A549 (cell line): ENCODE measurements at places on chromosomes 7 and 10.

DNA sequence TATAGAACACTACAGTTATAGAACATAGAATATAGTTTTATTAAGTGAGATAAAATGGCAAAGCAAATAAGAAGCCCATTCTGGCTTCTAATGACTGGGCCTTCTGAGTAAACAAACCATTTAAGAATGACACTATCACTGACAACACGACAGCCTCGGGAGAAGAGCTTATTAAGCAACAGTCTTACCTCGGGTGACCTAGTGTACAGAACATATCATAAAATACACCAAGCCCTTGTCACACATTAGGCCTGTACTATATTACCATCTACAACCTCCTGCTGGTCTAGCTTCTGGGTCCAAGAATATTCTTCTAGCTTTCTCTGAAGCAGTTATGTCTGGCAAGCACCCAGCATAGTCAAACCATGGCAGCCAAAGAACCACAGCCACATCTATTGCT lies 32.0 kb downstream of the CCDC186 start:
- no peak for DNase-seq

DNA sequence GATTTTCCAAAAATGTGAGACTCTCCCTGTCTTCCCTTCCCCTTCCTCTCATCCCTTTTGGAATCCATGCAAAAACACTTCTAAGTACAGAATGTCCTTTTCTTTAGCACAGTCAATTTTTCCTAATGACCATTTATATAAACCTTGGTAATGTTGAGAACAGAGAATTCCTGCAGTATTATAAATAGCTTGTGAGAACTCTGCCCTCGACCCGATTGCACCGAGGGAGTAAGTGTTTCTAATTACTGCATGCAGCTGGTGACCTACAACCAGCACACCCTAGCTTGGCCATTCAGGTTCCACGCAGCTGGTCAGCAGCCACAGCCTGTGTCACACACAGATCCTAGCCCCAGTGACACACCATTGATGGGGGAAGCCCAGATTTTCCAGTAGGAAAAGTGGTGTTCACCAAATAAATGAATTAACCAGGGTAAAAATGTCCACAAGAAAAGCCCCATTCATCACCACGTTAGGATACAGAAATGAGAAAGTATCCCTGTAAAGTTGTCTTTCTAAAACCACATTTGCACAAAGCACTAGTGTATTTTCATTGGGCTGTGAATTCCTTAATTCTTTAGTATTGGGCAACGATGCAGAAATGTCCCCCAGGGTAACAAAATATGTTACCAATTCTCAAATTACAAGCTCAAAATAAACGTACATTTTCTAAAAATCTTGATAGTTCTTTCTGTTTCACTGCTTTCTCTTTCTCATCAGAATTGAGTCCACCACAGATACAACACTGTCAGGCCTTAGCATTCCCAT lies 499.0 kb upstream of the KLF6 start:
- no peak for DNase-seq

- DNase-seq = no peak
These were observed 61.7 kb upstream of the PPP2R2D start for GRCh38 chr10:131838966-131839742.

DNA sequence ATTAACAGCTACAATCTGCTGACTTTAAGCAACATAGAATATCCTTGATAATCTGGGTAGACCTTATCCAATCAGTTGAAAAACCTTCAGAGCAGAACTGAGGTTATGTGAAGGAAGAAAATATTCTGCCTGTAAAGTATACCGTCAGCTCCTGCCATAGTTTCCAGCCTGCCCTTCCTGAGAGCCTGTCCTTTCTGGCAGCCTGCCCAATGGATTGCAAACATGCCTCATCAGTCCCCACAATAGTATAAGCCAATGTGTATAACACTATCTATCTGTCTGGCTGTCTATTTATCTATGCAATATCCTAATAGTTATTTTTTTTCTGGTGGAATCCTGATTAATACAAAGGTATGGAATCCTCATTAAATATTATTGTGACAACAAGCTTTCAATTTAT lies 489.2 kb upstream of the KCND2 start:
- DNase-seq = no peak

DNA sequence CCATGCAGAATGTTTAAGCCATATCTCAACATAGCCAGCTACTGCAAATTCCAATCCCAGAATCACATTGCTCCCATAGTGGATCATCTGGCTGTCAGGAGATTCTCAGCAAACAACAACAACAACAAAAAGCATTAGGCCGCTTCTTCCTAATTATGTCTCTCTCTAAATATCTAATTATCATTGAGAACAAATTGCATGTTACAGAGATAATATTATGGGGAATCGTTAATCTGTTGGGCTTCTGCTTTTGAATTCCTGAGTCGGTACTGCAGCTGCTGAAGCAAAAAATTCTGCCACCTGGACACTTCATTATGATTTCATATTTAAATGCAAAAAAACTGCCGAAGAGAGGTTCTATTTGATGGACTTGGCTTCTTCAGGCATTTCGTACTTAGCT lies 388.7 kb downstream of the GFRA1 start:
- no peak for DNase-seq

DNA sequence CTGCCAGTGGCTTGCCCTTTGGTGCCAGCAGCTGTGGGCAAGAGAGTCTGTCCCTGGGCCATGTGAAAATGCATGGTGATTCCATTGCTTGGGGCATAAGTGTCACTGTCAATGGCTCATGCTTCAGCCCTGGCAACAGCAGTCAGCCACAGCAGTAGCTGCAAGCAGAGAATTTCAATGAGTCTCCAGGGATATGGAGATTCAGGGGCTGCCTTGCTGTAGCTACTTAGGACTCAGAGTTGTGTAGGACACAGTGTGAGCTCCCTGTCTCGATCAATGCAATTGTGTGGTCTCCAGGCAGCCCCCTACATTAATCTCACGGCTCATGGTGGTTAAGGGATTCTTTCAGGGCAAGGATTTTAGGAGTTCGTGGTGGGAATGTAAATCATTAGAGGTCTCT lies 126.3 kb upstream of the STARD3NL start:
- DNase-seq = no peak

- no peak for DNase-seq
These were observed 18.9 kb downstream of the EPHB4 start for GRCh38 chr7:100808354-100808875.

- DNase-seq = no peak
These were observed 75.9 kb downstream of the SHOC2 start for GRCh38 chr10:110995301-110995700.

DNA sequence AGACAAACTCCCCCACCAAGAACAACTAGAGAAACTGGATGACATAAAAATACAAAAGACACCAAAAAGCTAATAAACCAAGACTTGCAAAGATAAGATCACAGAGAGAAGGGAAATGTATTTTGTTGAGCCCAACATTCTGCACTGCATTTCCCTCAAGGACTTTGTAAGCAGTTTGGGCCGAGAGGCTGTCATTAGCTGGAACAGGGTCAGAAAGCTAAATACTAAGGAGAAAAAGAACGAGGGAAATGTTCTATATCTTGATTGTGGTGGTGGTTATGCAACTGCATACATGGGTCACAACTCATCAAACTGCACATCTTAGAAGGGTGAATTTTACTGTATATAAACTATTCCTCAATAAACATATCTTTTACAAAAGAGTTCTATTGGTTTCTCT lies 315.0 kb downstream of the IPMK start:
- DNase-seq = no peak
